ENCODE measurements at places on chromosomes 3 and 15. TPM values are rescaled to one million over a fixed set of nuclear protein-coding genes. Genes with fewer than 3 reads are reported as not detected.

DNA sequence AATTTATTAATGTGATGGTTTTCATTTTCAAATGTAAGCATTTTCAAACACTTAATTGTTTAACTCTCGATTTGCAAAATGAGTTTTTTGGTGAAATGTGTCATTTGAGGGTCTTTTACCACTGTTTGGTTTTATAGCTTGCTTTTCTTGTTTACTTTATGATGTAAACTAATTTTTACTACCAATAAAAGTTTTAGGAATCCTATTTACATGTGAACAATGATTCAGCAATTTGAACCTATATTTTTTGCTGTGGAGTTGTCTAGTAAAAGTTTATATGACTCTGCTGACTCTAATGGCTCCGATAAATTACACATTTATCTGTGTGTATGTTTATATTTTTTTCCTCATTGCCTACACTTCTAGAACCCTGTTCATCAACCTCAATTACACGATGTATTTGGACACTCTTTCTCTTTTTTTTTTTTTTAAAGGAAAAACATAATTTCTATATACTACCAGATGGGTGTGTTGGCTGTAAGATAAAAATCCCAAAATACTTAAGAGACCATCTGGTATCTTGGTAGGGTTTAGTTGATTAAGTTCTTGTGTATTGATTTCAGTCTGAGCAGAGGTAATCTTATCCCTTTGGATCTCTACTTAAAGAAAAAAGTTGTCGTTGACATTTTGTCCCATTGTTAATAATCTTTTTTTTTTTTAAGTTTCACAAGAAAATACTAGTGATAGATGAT is 89.5 kb downstream of the PTPRG start:
- no peak overlapping the region for H3K27ac ChIP-seq
- DNase-seq, result no peak
- no peaks in the 10 kb centered on the region for H3K27me3 ChIP-seq
- peaks cover 5% of the 10 kb centered on the region for H3K4me1 ChIP-seq

DNA sequence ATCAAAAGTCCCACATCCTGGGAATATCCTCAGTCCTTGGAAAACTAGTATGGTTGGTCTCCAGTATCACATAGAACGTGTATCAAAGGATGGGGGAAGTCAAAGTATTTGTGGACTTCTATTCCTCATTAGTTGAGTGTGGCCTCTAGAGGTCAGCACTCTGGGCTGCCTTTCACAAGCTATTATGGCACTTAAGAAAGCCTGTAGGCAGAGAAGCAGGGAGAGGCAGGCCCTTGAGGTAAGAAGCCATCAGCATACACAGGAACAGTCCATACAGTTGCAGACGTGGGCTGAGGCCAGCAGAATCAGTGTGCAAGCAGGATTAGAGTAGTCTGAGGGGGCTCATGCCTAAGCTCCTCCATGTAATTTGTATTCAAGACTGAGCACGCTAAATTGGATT is 341.7 kb downstream of the CLSTN2 start:
- no peaks in the 10 kb centered on the region for H3K27me3 ChIP-seq
- DNase-seq, result no peak
- no peak overlapping the region for H3K27ac ChIP-seq
- no peak overlapping the region for H3K4me3 ChIP-seq
- H3K4me1 ChIP-seq, result no peaks in the 10 kb centered on the region
- H3K36me3 ChIP-seq, result no peaks in the 10 kb centered on the region

GRCh38 chr3:142500211-142500610 is 52.4 kb upstream of the XRN1 start:
- H3K4me3 ChIP-seq, result no peak overlapping the region
- no peak for DNase-seq
- no peaks in the 10 kb centered on the region for H3K27me3 ChIP-seq
- H3K36me3 ChIP-seq, result no peaks in the 10 kb centered on the region

- no peak for DNase-seq
- peak overlapping the region; percentile 75 for H3K27ac ChIP-seq
- H3K4me3 ChIP-seq, result no peak overlapping the region
Observed at GRCh38 chr3:15634671-15635070, 33.1 kb downstream of the BTD start.

CKMT1A gene
- 1.6 TPM for total RNA-seq

DNA sequence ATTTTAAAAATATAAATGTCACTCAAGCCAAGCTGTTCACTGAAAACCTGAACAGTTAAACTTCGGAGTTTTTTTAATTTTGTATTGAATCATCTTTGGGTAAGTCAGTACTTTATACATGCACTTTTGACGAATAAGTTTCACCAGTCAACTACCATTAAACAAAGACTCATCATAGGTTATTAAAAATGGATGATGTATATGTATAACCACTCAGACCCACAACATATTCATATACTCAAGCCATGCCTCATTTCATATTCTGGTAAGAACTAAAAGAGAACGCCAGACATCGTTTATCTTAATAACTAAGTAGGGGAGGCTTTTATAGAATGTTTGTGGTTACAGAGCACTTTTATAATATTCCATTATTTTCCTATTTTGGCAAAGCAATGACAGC is 18.3 kb downstream of the MSL2 start:
- DNase-seq, result no peak
- H3K27me3 ChIP-seq, result no peaks in the 10 kb centered on the region
- no peaks in the 10 kb centered on the region for H3K36me3 ChIP-seq
- H3K4me3 ChIP-seq, result no peak overlapping the region

DNAH1 gene
- 3.8 TPM for total RNA-seq

- DNase-seq, result no peak
- H3K36me3 ChIP-seq, result no peaks in the 10 kb centered on the region
- H3K27me3 ChIP-seq, result no peaks in the 10 kb centered on the region
- no peaks in the 10 kb centered on the region for H3K4me1 ChIP-seq
- no peak overlapping the region for H3K27ac ChIP-seq
Observed at GRCh38 chr15:31300208-31300661, 26.4 kb upstream of the KLF13 start.

GRCh38 chr15:40263024-40263754 is 19.7 kb downstream of the ANKRD63 start:
- H3K4me3 ChIP-seq, result no peak overlapping the region
- peak overlapping the region; percentile 98 for H3K27ac ChIP-seq
- H3K27me3 ChIP-seq, result no peaks in the 10 kb centered on the region
- H3K36me3 ChIP-seq, result no peaks in the 10 kb centered on the region
- peaks cover 36% of the 10 kb centered on the region for H3K4me1 ChIP-seq
- peak; percentile 54 for DNase-seq

GRCh38 chr3:167772992-167773391 is 37.5 kb downstream of the SERPINI1 start:
- H3K27ac ChIP-seq, result no peak overlapping the region
- H3K4me3 ChIP-seq, result no peak overlapping the region

C3orf85 gene
- not detected for total RNA-seq

IGF2BP2 gene
- total RNA-seq, result 24.6 TPM

SEMA3F gene
- total RNA-seq, result 20.7 TPM

ATP13A3 gene
- total RNA-seq, result 103 TPM

GRCh38 chr3:121730940-121731687 is 18.4 kb downstream of the GOLGB1 start:
- no peak overlapping the region for H3K27ac ChIP-seq
- H3K27me3 ChIP-seq, result no peaks in the 10 kb centered on the region
- DNase-seq, result no peak

- no peaks in the 10 kb centered on the region for H3K36me3 ChIP-seq
- no peak for DNase-seq
Observed at GRCh38 chr3:20478436-20478835, 292.4 kb upstream of the SGO1 start.

GRCh38 chr3:47996440-47996839 is 19.8 kb downstream of the MAP4 start:
- no peaks in the 10 kb centered on the region for H3K27me3 ChIP-seq
- H3K36me3 ChIP-seq, result no peaks in the 10 kb centered on the region
- no peak for DNase-seq
- peaks cover 4% of the 10 kb centered on the region for H3K4me1 ChIP-seq
- H3K27ac ChIP-seq, result no peak overlapping the region

GRCh38 chr3:163605915-163606314 is 1472.4 kb downstream of the SI start:
- H3K36me3 ChIP-seq, result no peaks in the 10 kb centered on the region
- H3K27ac ChIP-seq, result no peak overlapping the region
- no peak overlapping the region for H3K4me3 ChIP-seq
- no peak for DNase-seq

- no peak overlapping the region for H3K4me3 ChIP-seq
- no peaks in the 10 kb centered on the region for H3K36me3 ChIP-seq
- H3K27me3 ChIP-seq, result no peaks in the 10 kb centered on the region
- no peak overlapping the region for H3K27ac ChIP-seq
- DNase-seq, result no peak
Observed at GRCh38 chr3:162729686-162730085, 1233.1 kb downstream of the OTOL1 start.

GRCh38 chr3:56257826-56258225 is 210.4 kb downstream of the ERC2 start:
- H3K36me3 ChIP-seq, result no peaks in the 10 kb centered on the region
- H3K27ac ChIP-seq, result no peak overlapping the region
- no peak for DNase-seq
- H3K4me3 ChIP-seq, result no peak overlapping the region
- H3K27me3 ChIP-seq, result no peaks in the 10 kb centered on the region

GRCh38 chr3:47444103-47444502 is 31.6 kb downstream of the SCAP start:
- peak overlapping the region; percentile 89 for H3K27ac ChIP-seq
- peaks cover 35% of the 10 kb centered on the region for H3K4me1 ChIP-seq
- DNase-seq, result no peak
- H3K36me3 ChIP-seq, result peaks cover 14% of the 10 kb centered on the region

DNA sequence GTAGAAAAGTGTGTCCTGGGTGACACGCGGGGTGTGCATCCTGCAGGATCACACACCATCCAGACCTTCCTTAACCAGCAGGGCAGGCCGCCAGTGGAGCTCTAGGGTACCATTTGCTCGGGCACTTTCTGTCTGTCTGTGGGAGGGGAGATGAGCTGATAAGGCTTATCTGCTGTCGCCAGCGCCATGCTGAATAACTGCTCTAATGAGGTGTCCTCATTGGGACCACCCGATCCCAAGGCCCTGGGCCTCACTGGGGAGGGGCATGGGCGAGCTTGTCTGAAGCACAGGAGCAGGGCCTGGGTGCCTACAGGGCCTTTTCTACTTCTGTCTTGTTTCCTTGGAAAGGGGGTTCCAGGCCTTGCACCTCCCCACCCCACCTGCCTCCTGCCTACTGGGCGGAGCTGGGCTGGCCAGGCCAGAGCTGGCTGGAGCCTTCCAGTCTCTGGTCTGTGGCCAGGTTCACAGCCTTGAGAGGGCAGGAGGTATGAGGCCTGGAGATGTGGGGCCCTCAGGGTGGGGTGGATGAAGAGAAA is 2.5 kb upstream of the GATA2 start:
- no peaks in the 10 kb centered on the region for H3K36me3 ChIP-seq
- no peak overlapping the region for H3K4me3 ChIP-seq
- peaks cover 58% of the 10 kb centered on the region for H3K27me3 ChIP-seq
- H3K27ac ChIP-seq, result no peak overlapping the region

- no peaks in the 10 kb centered on the region for H3K36me3 ChIP-seq
- H3K27ac ChIP-seq, result no peak overlapping the region
- H3K4me1 ChIP-seq, result no peaks in the 10 kb centered on the region
- no peak overlapping the region for H3K4me3 ChIP-seq
- no peaks in the 10 kb centered on the region for H3K27me3 ChIP-seq
- no peak for DNase-seq
Observed at GRCh38 chr15:74657846-74658245, 38.0 kb downstream of the EDC3 start.

DNA sequence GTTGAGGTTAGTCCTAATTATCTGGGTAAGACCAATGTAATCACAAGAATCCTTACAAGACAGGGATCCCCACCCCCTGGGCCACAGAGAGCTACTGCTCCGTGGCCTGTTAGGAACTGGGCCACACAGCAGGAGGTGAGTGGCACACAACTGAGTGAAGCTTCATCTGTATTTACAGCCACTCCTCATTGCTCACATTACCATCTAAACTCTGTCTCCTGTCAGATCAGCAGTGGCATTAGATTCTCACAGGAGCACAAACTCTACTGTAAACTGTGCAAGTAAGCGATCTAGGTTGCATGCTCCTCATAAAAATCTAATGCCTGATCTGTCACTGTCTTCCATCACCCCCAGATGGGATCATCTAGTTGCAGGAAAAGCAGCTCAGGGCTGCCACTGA is 58.5 kb upstream of the CRBN start:
- no peak overlapping the region for H3K27ac ChIP-seq
- H3K36me3 ChIP-seq, result no peaks in the 10 kb centered on the region
- no peaks in the 10 kb centered on the region for H3K4me1 ChIP-seq
- no peaks in the 10 kb centered on the region for H3K27me3 ChIP-seq
- no peak for DNase-seq
- H3K4me3 ChIP-seq, result no peak overlapping the region

DNA sequence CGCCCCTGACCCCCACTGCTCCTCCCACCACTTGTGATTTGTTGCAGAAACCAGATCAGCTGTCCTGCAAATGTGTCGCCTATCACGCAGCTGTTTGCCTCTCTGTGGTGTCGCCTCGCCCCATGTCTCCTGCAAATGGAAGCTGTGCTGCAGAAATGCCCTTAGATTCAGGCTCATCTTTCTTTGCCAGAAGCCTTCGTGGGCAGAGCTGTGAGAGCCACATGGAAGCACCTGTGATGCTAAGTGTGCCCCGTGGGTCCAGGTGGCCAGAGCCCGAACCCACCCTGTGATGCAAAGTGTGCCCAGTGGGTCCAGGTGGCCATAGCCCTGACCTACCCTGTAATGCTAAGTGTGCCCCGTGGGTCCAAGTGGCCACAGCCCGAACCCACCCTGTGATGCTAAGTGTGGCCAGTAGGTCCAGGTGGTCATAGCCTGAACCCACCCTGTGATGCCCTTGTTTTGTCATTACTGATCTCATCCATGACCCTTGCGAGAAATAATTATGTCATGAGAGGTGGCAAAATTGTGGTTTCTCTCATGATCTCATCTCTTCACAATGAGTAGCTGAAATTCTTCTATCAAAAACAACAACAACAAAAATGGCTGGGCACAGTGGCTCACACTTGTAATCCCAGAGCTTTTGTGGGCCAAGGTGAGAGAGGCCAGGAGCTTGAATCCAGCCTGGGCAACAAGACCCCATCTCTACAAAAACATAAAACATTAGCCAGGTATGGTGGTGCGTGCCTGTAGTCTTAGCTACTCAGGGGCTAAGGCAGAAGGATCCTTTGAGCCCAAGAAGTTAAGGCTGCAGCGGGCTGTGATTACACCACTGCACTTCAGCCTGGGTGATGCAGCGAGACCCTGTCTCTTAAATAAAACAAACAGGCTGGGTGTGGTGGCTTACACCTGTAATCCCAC is 187.4 kb downstream of the GOLGA6L6 start:
- peaks cover 10% of the 10 kb centered on the region for H3K27me3 ChIP-seq

- no peaks in the 10 kb centered on the region for H3K36me3 ChIP-seq
- DNase-seq, result no peak
- H3K27me3 ChIP-seq, result no peaks in the 10 kb centered on the region
- H3K4me1 ChIP-seq, result no peaks in the 10 kb centered on the region
Observed at GRCh38 chr3:159775372-159775961, 213.2 kb upstream of the IL12A start.

NR2F2 gene
- total RNA-seq, result 53.9 TPM

KBTBD13 gene
- total RNA-seq, result not detected

CACNA1D gene
- 111 TPM for total RNA-seq

DNA sequence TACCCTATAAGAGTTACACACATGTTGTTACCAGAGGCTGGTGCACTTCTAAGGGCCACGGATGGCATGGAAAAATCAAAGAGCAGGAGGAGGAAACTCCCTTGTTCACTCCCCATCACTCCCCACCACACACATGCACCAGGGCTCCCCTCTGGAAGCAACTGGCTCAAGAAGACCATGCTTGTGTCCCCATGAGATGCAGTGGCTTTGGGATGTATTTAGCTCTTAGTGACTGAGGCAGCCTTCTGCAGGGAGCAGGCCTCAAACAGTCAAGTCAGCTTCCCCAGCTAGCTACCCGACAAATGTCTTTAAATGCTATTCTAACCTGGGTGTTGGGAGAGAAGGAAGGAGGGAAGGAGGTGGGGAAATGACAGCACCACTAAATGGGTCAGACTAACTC is 32.9 kb upstream of the RAD18 start:
- no peaks in the 10 kb centered on the region for H3K36me3 ChIP-seq
- H3K27me3 ChIP-seq, result no peaks in the 10 kb centered on the region
- no peak for DNase-seq
- no peaks in the 10 kb centered on the region for H3K4me1 ChIP-seq

GOLGA6L4 gene
- total RNA-seq, result 3.9 TPM

Data from adrenal gland (tissue), 19 donors.